Stimulated activated CD4-positive, alpha-beta T cell treated with anti-CD3 and anti-CD28 coated beads, Interleukin-1b, Interleukin-23, amount 100 ng/mL, for 4 hours (primary cell): ENCODE measurements at places on chromosomes 7 and 10.

- no peak for DNase-seq
Observed at GRCh38 chr10:17578603-17579002, 38.6 kb downstream of the HACD1 start.

GRCh38 chr10:97182288-97182990 lies 3.3 kb downstream of the SLIT1 start:
- DNase-seq, result no peak

- no peak for DNase-seq
Observed at GRCh38 chr7:155961241-155962190, 149.3 kb upstream of the SHH start.

DNA sequence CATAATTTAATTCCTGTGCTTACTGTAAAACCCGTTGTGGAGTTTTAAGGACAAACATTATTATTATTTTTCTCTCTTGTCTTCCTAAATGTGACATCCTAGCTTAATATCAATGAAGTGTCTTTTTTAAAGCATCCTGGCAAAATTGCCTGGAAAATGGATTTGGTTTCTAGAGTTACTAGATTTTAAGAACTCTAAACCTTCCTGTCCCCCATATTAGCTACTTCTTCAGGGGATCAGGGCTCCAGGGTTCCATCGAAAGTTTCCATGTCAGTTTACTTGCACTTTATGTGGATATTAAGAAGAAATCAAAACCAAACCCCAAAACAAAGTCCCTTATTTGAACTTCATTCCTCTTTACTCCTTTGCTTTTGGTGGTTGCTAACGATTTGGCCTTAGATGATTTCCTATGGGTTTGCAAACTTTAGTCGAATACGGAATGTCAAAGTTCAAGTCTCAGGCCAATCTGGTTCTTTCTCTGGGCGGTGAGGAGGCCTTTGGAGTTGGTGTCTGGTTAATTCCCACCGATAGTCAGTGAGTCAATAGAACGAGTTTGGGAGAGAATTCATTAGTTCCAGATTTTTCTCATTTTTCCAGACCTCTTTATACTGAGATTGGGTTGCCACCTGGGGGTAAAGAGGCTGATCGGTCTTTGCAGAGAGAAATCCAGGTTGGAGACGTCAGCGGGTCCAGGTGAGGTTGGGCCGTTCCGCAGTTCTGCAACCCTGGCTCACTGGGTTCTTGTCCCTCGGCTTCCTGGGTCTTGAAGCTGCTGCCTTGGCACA lies 1.1 kb downstream of the CUX1 start:
- no peak for DNase-seq

GRCh38 chr10:60314069-60314940 lies 75.4 kb downstream of the ANK3 start:
- no peak for DNase-seq

DNA sequence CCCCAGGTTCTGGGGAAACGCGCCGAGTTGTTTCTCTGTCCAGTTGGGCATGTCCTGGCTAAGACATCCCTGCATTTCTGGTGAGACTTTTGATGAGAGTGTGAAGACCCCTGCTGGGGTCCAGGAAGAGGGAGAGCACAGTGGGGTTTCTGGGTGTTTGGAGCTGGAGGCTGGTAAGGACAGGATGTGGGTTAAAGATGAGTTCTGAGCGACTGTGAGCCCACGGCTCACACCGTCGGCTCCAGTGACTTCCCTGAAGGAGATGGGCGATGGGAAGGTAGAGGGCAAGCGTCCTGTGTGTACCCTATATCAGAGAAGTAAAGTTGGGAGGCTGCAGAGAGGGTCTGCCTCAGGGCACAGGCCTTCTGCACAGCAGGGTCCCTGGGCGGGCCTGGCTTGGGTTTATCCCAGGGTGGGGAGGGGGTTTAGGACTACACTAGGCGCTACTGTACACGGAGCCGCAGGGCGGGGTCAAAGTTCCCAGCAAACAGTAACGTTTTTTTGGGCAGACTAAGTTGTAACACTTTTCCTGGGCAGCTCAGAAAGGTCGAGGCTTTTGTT lies 3.6 kb downstream of the EMX2 start:
- DNase-seq, result no peak

GRCh38 chr7:133135451-133135850 lies 53.6 kb upstream of the CHCHD3 start:
- DNase-seq, result no peak

- DNase-seq, result no peak
Observed at GRCh38 chr10:29386342-29386999, 97.6 kb downstream of the LYZL1 start.

DNA sequence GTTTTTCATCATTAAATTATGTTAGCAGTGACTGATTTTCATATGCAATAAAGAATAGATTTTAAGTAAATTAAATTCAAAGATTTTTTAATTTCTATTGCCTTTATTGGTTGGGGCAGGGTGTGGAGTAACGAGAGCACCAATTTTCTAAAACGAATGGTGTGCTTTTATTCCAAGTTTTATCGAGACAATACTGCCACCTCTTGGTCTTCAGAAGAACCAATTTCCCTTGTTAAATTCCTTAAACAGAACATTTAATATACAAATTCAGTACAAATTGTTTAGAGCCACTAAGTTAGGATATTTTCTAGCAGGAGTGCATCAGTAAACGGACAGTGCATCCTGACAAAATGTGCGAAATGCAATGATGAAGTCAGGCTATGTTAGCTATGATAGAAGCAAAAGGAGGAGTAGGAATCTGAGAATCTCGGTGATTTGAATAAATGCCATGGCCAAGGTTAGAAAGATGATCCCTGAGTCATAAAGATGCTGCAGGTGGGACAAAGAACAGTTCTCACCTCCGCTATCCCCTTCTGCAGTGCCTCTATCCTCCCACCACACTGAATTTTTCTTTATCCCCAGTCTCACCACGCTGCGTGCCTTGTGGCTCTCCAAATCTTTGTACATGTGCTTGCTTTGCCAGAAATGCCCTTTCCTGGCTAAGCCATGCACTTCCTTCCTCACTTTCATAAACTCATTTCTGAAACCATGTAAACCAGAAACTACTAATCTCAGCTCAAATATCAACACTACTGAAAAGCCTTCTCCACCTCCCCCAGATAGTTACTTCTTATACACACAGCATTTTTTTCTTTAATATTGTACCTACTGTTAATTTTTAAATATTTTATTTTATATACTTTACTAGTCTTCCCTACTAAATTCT lies 31.9 kb upstream of the AGBL3 start:
- DNase-seq, result no peak

DNA sequence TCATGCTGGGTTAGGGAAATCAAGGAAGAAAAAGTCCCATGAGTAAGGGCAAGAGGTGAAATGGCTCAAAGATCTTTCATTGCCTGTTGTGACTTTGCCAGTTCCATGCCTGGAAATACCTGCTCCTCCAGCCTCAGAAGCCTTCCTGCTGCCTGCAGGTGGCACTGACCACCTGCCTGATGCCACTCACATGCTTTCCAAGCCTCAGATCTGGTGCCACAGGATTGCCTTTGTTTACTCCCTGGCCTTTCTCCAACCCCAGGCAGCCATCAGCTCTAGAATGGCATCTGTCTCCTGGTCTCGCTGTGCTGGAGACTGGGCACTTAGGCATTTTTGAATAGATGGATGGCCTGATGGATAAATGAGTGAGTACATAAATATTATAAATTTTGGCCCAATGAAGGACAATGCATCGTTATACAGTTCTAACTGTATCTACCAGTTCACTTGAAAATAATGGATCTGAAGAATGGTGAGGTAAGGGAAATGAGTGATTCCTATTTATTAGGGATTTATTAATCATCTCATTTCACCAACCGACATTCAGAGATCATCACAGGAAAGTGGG lies 657.2 kb downstream of the INHBA start:
- no peak for DNase-seq

DNA sequence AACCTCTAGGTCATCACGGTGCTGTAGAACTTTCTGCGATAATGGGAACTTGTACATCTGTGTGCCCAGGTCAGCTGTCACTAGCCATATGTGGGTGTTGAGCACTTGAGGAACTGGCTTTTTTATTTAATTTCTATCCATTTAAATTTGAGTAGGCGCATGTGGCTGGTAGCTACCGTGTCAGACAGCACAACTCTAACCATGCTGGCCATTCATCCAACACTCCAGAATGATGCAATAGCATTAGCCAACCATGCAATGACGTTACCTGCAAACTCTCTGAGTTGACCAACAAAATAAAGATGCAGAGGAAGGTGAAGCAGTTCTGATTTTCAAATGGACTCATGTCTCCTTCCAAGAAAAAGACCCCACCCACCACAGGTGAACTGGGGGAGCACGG lies 24.4 kb upstream of the CHST15 start:
- no peak for DNase-seq

GRCh38 chr7:72307566-72307965 lies 104.6 kb downstream of the CALN1 start:
- DNase-seq, result no peak

- DNase-seq, result no peak
Observed at GRCh38 chr10:3336673-3337293, 164.2 kb upstream of the PITRM1 start.
